ENCODE measurements at places on chromosomes 5 and 9.

GRCh38 chr9:81116340-81117137, 572.8 kb downstream of the TLE1 start:
- DNase-seq = no peak

DNA sequence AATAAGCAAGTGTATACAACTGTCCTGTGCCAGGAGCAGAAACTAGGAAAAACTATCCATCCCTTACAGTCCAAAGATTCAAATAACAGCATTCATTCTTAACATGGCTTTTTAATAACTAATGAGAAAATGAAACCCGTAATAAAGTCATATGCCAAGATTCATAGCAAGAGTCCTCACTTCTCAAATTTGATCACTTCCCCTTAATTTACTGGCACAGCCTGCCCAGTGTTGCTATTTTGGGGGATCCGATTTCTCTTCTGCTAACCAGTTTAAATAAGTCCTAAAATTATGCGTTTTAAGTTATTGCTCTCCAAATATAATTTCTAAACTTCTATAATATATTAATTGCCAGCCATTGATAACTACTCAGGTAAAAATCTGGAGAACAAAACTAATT, 177.0 kb upstream of the PTGER4 start:
- DNase-seq = no peak

DNA sequence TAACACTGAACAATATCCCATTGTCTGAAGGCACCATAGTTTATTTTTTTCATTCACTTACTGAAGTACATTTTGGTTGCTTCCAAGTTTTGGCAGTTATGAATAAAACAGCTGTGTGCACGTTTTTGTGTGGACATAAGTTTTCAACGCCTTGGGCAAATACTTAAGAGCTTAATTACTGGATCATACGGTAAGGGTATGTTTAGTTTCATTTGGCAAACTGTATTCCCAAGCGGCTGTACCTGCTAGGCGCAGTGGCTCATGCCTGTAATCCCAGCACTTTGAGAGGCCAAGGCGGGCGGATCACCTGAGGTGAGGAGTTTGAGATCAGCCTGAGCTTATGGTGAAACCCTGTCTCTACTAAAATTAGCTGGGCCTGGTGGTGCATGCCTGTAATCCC, 63.7 kb upstream of the FAM120A start:
- DNase-seq = no peak

DNA sequence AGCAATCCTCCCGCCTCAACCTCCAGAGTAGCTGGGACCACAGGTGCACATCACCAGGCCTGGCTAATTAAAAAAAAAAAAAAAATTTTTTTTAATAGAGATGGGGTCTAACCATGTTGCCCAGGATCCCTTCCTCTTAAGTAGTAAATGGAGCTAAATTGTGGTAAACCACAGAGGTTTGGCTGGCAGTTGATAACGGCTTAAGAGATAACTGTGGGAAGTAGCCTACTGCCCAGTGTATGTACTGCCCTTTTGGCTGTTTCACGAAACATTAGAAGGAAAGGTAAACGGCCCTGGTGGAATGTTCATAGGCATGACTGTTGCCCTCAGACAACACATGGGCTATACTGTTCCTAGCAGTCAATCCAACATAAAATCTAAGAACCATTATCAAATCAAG, 44.4 kb downstream of the HMGCR start:
- DNase-seq = no peak
